ENCODE measurements at places on chromosomes 7 and 10.

- DNase-seq: no peak
These were observed 1018.2 kb upstream of the KCND2 start for GRCh38 chr7:119254742-119255141.

DNA sequence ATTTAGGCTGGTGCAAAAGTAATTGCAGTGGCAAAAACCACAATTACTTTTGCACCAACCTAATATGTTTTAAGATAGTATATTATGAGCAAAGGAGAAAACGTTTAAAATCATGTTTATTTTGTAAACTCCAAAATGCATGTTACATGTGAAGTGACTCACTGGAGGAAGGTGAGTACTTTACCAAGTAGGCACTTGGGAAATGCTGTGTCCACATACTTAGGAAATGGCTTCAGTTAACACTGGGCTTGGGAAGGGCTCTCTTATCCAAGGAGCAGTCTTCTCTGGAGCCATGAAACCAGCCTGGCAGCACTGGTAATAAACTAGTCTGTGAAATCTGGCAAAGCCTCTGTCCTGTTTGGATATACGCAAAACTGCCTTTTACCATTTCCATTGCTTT lies 4.4 kb downstream of the RPS24 start:
- DNase-seq: no peak

- no peak for DNase-seq
These were observed 4.1 kb downstream of the OR9A4 start for GRCh38 chr7:141920281-141920680.

DNA sequence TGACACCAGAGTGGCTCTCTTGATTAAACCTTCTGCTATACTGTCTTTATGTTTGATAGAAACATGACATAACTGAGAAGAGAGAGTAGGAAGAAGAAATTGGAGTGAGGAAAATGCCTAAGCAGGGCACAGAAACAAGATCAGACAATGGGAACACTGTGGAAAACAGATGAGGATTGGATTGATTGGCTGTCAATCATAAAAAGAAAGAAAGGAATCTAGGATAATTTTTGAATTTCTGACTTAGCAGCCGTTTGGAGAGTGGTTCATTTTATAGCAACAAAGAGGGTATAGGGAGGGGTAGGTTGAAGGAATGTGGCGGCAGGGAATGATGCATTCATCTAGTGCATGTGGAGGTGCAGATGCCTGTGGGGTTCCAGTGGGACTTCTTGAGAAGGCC lies 7.8 kb downstream of the TEX47 start:
- no peak for DNase-seq

DNA sequence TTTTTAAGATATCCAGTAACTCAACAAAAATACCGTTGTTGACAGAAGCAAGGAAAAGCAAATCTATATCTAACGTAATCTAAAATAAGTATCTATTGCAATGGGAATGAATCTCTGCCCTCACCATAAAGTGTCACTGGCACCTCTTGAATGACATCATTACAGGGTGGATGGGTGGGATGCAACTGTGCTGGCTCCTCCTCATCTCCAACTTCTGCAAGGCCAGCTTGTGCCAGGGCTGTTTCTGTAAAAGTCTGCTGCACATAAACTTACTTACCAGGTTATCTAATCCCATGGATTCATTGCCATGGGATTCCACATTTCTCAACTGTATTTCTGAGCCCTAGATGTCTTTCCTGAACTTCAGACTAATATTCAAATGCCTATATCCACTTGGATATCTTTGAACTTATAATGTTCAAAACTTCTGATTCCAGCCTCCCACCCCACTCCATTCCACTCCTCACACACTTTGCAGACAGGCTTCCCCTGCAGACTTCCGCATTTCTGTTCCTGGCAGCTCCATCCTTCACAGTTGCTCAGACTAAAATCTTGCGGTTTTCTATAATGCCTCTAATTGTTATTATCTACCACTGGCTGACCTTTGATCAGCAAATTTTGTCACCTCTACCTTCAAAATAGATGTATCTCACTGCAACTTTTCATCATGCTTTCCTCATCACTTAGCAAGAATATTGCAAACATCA lies 10.7 kb downstream of the FGL2 start:
- DNase-seq: peak; percentile 93

DNA sequence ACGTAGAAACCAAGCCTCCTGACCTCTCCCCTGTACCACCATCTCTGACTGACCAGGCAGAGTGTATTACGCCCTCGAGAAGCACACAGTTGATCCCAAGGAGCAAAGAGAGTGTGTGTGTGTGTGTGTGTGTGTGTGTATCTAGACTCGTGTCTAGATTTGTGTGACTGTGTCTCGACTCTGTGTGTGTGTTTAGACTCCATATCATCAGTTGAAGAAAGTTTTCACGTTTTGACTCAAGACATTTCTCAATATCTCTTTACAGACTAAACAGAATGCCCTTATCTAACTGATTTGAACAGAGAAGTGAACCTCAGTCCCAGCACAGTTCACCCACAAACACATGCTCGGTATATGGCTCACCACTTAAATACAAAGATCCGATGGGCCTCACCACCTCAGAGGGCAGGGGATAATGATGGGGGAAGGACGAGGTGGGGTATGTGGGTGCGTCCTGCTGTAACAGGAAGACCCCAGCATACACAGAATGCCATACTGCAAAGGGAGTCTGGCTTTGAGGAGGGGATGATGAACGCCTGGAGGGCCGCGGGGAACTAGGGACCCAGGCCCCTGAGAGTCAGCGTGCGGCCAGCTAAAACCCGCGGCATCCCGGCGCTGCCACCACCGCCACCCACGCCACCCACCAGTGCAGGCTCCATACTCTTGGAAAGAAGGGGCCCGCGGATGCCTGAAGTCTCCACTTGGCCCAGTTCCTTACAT lies 780 bp downstream of the ALDH18A1 start:
- DNase-seq: peak; percentile 73

DNA sequence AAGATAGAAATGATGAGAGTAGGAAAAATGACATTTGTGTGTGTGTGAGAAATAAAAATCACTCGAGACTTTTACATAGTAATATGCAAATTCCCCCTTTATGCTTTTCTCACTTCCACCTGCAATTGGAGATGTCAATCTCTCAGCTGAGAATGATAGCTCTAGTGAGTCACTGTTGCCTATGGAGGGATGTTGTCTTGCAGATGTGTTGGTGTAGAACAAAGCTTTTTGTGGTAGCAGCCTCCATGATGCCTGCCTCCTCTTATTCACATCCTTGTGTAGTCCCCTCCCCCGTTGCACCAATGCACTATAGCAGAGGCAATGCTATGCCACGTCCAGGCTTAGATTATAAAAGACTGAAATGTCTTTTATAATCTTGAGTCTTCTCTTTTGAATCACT lies 33.8 kb downstream of the SPAG6 start:
- no peak for DNase-seq

GRCh38 chr7:4014346-4015050 lies 667.6 kb upstream of the FOXK1 start:
- DNase-seq: no peak

- DNase-seq: no peak
These were observed 100.8 kb downstream of the DNAJB6 start for GRCh38 chr7:157437519-157438061.

- DNase-seq: no peak
These were observed 546.7 kb upstream of the ADARB2 start for GRCh38 chr10:2284071-2284470.

DNA sequence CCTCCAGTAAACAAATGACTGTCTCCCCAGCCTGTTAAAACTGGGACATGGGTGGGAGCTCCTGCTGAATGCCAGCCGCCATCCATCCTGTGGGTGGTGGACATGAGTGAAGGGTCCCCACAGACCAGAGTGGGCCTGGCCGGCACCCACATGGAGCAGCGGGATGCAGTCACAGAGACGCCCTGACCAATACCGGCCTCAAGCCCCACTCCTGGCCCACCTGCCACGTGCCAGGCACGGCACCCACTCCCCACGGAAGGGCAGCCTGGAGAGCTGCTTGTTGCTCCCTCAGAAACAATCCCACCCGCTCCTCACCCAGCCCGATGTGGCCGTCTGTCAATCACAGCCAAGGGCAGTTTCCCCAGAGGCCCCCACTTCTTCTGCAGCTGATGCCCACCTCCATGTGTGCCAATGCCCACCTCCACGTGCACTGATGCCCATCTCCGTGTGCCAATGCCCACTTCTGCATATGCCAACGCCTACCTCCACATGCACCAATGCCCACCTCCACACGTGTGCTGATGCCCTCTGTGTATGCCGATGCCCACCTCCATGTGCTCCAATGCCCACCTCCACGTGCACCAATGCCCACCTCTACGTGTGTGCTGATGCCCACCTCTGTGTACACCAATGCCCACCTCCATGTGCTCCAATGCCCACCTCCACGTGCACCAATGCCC lies 42.8 kb upstream of the DNAAF5 start:
- DNase-seq: no peak

DNA sequence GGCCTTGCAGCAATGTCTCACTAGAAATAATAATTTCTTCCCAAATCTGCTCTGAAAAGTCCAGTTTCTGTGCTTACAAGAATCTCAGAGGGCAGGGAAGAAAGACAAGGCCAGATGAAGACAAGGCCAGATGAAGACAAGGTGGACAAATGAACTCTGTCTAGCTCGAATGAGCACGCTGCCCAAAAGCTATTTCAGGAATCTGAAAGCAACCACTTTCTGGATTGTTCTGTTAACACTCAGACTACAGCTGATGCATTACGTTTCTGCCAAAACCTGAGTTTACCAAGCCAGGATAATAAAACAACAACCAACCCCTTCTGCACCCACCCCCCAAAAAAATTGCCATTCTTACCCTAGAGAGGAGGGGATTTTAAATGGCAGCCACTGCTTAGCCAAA lies 1073.6 kb downstream of the SORCS3 start:
- no peak for DNase-seq

DNA sequence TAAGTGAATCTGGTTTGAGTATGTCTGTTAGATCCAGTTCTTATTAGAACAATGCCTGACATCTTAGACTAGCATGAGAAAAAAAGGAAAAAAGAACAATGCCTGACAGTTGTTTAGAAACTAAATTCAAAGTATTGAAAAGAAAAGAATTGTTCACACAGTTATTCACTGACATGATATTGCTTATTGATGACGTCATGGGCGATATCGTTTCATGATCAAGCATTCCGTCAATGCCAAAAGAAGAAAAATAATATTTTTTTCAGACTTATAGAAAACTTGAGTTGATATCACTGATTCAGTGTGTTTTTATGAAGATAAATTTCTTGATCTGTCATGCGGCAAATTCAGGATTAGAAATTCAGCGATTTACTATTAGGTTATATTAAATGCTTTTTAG lies 196.5 kb upstream of the AGR3 start:
- DNase-seq: no peak

DNA sequence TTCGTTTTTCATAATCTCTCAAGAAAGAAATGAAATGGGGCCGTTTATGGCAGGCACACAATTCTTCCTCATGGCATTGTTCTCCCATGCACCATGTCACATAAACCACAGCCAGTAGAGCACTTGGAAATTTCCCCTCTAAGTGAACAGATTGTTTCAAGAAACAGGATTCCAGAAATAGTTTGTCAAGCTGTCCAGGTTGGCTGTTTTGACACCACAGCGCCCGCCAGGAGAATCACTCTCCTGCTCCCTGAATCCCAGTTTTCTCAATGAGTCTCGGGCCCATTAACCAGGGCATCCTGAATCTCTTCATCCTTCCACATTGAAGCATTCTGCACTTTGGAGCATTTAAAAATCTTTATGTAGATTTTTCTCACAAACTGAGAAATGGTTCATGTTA lies 172.2 kb upstream of the NEBL start:
- DNase-seq: no peak

DNA sequence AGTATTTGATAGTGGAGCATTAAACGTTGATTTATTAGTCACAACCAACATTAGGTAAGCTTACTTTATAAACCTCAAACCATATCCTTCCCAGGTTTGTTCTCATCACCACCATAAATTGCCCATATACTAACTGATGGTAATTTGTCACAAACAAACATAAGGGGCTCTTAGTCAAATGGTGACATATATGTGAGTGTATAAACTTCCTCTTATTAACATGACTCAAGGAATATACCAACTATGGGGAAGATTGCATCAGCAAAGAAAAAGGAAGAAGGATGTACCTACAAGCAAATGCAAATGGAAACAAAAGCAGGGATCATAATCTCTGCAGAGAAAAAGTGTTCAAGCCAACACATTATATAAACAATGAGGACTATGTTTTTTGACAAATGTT lies 418.2 kb upstream of the AKR1E2 start:
- DNase-seq: peak; percentile 88

- peak; percentile 74 for DNase-seq
These were observed 17.6 kb upstream of the IMPDH1 start for GRCh38 chr7:128427289-128427891.

GRCh38 chr10:79068203-79068561 lies 584 bp upstream of the ZMIZ1 start:
- DNase-seq: peak; percentile 79

- DNase-seq: no peak
These were observed 8.9 kb downstream of the ANXA11 start for GRCh38 chr10:80196270-80196949.

DNA sequence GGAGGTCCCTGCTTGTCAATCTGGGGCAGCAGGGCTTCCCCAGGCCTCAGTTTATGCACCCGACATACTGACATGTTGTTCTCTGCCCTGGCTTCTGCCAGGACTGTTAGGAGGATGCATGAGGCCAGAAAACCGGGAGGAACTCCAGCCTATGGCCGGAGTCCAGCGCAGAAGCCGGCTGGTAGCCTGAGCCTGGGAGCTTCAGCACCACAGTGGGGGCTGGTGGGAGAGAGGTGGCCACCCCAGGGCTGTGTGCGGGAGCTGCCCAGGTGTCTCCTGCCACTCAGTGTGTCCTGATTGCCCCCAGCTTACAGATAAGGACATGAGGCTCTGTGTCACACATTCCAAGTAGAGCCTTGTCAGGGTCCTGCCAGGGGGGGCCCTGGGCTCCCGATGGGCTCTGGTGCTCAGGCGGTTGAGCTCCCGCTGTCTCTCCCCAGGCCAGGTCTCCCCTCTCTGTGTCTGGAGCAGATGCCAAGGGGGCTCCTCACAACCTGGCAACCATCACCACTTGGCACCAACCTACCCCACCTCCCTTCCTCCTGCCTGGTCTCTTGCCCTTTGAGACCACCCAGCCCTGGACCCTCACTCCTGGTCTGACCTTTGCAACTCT lies 32.3 kb downstream of the PPIF start:
- DNase-seq: no peak

DNA sequence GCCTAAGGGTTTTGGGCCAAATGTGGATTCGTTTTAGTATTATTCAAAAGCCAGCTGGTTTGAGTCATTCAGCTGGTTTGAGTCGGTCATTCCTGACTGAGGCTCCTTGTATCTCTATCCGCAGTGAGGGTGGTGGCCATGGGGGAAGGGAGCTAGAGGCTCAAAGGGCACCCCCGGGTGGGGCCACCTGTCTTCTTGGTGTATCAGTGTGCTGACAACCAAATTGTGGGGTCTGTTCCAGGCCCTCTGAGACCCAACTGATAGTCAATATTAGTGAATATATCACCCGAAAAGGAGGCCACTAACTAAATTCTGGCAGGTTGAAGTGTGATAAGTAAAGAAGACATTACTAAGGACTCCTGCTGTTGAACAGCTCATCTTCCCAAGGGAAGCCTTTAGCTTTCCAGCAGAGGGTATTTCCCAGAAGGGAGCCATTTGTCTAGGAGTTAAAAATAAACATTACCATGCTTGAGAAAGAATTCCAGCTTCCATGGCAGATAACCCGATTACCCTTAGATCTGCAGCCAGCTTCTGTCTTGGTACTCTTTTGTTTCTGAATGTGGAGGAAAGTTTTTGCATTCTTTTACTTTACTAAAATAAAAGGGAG lies 29.9 kb upstream of the DDX50 start:
- DNase-seq: no peak

Data from OCI-M1 (cell line).